ENCODE measurements at places on chromosomes 11 and 22. TPM values are rescaled to one million over a fixed set of nuclear protein-coding genes. Genes with fewer than 3 reads are reported as not detected.

DNA sequence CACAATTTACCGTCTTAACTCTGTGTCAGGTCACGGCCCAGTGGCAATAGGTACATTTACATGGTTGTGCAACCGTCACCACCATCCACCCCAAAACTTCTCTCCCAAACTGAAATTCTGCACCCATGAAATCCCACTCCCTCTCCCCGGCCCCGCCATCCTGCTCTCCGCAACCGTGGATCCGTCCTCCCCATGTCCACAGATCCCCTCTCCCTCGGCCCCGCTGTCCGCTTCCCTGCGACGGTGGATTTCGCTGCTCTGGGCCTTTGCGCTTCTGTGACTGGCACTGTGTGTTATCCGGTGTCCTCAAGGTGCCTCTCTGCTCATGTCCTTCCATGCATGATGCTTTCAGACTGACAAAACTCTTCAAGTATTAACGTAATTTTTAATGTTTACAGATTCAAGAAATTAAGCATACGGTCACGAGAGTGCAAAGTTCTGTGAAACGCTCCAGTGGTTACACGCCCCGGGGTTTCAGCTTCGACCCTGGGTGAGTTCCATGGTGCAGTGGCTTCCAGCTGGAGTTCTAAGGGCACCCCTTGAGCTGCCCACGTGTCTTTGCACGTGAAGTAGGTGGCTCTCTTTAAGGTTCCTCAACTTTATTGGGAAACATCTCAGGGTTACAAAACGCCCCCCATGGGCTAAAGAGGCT lies 76.4 kb downstream of the KCNQ1 start:
- DNase-seq = no peak

GRCh38 chr11:134557571-134558257 lies 145.7 kb upstream of the B3GAT1 start:
- no peak for DNase-seq

GRCh38 chr22:38243007-38243765 lies 29.6 kb downstream of the TMEM184B start:
- DNase-seq = no peak

GRCh38 chr22:46354176-46354992 lies 18.9 kb downstream of the TRMU start:
- DNase-seq = no peak

GRCh38 chr11:109106151-109106906 lies 315.7 kb upstream of the C11orf87 start:
- DNase-seq = no peak

DNA sequence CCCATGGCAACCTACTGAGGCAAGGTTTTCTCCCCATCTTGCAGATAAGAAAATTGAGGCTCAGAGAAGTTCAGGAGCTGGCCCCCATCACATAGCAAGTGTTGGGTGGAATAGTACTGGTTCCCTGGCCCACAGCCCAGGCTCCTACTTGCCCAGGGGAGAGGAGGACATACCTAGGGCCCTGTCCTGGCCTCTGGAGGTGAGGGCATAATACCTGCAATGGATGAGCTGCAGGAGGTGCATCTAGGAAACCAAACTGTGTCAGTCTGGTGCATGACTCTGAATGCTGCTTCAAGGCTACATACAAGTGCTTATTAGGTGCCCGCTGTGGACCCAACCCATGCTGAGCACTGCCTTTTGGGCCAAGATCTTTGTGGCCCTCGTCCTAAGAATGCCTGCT lies 40.0 kb upstream of the TPBGL start:
- DNase-seq = no peak

DNA sequence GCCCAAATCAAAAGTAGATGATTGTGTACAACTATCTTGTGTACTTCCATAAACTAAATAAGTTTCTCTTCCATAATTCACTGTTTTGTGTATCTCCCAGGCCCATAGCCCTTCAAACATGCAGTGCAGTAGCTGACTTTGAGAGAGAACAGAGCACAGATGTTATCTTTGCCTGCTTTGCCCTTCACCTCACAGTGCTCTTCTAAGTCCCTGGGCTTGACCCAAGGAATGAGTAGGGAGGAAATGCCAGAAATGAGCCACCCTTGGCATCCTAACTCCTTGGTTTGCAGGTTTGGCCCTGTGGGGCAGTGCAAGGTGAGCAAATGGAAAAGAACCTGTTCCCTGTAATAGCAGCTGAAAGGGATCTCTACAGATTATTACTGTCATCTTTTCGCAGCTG lies 79.2 kb downstream of the STIM1 start:
- no peak for DNase-seq

GRCh38 chr11:77470504-77470903 lies 3.4 kb downstream of the PAK1 start:
- no peak for DNase-seq

DNA sequence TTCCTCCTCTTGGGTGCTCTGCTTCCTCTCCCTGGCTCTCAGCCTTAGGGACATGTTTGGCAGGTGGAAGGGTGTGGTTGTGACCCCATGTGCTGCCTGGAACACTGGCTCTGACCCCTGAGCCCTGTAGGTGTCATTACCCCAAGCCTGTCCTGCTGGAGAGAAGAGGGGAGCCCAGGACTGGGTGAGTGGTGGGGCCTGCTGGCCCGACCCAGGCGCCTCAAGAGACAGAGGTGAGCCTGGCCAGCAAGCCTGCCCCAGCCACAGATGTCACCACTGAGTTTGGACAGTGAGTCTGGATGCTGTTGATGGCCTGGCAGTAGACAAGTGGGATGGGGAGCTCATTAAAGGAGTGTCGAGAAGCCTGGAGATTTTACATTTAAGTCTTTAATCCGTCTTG lies 1112.2 kb downstream of the BRD1 start:
- DNase-seq = no peak

GRCh38 chr11:129998107-129998506 lies 4.5 kb downstream of the PRDM10 start:
- no peak for DNase-seq

Gene CD248
- total RNA-seq = 193 TPM

Gene RBMXL2
- total RNA-seq = not detected

Gene CTSF
- total RNA-seq = 98.8 TPM

Gene DGCR2
- total RNA-seq = 34.7 TPM
